ENCODE measurements at places on chromosomes 7 and 10.

DNA sequence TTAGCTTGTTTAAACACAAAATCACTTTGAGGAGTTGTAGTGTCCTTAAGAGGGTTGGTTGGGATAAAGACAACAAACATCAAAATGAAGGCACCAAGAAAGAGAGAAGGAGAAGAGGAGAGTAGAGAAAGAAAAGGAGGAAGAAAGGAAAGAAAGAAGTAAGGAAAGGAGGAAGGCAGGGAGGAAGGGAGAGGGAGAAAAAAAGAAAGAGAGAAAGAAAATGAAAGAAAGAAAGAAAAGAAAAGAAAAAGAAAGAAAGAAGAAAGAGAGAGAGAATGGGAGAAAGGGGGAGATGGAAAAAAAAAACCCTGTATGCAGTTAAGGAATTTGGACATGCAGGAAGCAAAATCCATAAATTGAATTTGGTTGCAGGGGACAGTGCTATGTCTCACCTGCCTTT lies 635.4 kb upstream of the FZD8 start:
- DNase-seq = no peak

GRCh38 chr10:50432211-50433009 lies 181.1 kb upstream of the ASAH2 start:
- no peak for DNase-seq

GRCh38 chr10:3374914-3375313 lies 202.3 kb upstream of the PITRM1 start:
- DNase-seq = no peak

DNA sequence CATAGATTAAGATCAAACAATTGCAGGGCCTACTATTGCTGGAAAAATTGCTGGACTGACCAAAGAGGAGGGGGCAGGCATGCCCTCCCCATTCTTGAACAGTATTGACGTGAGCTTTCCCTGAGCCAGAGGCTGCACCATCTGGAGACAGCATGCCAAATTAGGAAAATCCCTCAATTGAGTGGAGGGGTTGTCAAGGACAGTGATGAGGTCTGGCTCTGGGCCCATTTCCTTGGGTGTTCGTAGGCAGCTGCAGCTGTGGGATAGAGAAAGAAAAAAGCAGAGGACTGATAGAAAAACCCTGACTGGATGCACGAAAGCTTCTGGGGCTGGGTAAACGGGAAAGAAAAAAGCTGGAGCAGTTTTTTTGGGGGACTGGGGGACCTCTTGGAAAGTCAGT lies 22.8 kb upstream of the ORC5 start:
- DNase-seq = no peak

GRCh38 chr7:54563329-54563916 lies 21.2 kb downstream of the VSTM2A start:
- no peak for DNase-seq

DNA sequence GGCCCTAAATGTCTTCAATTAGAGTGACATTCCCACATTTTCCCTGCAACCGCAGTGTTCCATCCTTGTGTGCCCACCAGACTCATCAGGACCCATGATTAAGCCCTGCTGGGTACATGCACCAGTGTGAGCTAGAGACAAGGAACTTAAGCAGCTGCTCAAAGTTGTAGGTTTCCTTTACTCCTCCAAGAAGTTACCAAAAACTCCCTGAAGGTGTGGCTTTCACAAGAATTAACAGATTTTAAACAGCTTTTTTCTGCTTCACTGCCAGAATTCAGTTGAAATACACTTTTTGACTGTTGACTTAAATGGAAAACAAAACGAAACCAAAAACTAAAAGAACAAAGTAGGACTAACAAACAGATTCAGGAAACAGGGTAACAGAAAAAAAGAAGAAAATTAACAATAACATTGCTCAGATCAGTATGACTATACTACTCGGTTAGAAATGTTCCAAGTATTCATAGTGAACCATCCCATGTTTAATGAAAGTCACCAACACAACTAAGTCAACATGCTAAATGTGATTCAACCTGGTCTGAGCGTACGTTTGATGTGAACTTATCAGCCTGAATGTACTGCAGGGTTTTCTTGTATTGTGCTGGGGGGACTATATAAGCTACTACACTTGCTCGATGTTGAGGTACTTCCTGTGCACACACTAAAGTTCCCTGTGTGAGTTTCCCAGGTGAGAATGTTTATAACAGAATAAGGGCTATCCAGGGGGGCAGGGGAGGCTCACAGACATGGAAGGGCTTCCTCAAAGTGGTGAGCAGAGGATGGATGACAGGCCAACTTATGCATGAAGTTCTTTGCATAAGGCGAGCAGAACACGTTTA lies 22.2 kb downstream of the SLC37A3 start:
- DNase-seq = no peak

- DNase-seq = no peak
These were observed 11.4 kb downstream of the ACTR1A start for GRCh38 chr10:102491136-102491535.

GRCh38 chr7:16504019-16504418 lies 22.6 kb upstream of the LRRC72 start:
- DNase-seq = no peak

DNA sequence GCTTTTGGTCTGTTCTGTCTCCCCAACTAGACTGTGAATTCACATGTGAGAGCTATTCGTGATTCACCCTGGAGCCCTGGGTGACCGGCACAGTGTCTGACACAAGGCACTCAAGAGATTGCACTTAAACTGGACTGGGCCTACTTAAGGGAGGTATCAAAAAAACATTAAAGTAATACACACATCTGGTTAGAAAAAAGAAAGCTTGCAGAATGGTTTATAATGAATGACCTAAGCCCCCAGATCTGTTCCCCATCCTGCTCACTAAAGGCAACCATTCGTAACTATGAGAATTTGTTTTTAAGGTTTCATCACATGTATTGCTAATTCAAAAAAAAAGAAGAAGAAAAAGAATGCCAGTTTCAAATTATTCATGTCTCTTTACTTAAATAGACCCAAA lies 74.5 kb downstream of the DGKI start:
- DNase-seq = no peak

DNA sequence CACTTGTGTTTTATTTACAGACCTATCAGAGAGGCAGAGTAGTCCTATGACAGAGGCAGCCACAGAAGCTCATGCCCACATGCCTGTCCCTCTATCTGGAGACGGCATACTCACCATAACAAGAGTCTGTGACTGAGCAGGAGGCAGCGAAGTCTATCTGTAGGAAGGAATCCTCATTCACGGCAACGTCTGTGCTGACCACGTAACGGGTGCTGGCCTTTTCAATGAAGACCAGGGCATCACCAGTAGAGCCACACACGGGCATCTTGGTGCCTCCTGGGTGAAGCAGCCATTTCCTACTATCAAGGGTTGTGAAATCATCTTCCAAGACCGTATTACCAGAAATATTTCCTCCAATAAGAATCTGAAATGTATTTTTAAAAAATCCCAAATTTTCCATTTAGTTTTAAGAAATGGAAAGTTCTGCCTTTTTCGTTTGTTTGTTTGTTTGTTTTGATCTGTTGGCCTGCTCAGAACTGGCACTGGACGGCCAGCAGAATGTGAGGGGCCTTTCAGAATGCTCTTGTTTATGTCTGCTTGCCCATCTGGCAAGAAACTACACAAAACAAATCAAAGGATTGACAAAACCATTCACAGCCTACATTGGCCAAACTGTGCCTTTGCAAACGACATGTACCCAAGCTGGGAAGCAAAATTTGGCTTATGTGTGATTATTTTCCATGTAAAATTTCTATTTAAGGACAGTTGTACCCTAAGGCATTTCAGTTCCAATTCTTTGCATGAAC lies 93.1 kb upstream of the SLC26A5 start:
- no peak for DNase-seq

- DNase-seq = no peak
These were observed 34.2 kb upstream of the LEP start for GRCh38 chr7:128206747-128207500.

DNA sequence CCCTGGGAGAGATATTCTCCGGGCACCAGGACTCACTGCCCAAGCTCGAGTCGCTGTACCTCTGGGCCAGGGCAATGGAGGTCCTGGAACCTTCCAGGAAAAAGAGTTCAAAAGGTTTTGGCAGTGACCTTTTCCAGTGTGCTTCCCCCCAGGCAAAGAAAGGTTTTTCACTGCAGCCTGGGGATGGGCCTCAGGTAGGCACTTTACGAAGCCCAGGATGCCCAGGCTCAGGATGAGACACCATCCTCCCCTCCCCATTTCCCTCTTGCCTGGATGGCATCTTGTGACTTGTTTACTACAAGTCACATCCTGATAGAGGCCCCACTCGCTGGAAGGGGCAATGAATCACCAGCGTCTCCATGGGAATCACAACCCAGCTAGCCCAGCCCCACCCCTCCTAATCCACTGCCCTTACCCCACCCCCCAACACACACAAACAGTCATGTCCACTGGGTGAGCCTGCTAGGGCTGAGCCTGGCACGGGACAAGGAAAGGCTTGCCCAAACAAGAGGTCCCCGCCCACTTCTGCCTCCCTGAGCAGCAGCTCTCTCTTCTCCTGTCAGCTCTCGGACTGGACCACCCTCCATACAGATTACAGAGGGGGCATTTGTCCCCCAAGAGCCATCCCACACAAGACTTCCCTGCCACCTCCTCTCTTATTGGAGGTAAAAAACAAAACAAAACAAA lies 93.8 kb upstream of the SMNDC1 start:
- no peak for DNase-seq

GRCh38 chr7:2732959-2733584 lies 45.1 kb downstream of the AMZ1 start:
- no peak for DNase-seq

DNA sequence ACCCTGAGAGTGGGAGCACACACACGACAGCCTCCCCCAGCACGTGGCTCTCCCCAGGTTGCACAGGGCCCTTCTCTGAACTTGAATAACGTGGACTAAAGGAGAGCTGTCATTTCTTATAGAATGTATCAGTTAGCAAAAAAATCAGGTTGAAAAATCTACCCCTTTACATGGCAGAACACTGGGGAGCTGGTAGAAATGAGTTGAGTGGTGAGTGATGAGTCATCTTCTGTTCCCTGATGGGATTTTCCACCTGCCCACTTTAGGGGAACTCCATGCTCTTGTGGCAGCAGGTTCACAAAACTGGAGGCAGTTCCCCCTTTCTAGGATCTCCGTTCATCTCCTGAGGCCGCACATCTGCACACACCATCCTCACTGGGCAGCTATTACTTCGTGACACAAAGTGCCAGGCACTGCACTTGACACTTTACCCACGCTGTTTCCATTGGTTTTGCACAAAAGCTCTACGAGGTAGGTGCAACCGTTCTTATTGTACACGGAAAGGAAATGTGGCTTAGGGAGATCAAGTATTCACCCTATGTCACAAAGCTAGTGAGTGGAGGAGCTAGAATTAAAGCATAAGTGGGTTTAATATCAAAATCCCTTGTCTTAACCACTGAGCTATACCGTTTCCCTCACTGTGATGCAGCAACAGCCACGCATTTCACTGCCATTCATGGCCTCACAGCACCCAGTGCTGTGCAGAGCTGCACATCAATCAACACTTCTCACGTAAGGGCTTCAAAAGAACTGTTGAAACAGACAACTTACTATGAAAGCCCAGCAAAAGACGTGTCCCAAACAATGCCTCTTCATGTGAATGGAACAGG lies 80.2 kb downstream of the RNF216 start:
- DNase-seq = peak; percentile 56

All from activated T-cell treated with anti-CD3 and anti-CD28 coated beads for 48 hours (primary cell).